ENCODE measurements at places on chromosomes 11 and 22.
A peak's percentile ranks its signal among the peaks of the same experiment; 100 is the strongest.

DNA sequence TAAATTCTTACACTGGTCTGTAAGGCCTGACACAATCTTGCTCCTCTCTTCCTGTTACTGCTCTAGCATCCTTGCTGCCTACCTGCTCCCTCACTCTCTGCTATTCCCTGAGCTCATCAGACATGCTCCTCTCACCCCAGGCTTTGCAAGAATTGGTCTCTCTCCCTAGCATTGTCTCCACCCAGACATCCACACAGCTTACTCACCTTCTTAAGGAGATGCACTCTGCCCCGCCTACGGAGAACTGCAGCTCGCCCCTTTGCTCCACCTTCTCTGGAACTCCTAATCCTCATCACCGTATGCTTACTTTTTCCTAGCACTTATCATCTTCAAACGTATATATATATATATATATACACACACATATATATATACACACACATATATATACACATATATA is 23.3 kb upstream of the TMPRSS5 start:
- DNase-seq: peak; percentile 1

DNA sequence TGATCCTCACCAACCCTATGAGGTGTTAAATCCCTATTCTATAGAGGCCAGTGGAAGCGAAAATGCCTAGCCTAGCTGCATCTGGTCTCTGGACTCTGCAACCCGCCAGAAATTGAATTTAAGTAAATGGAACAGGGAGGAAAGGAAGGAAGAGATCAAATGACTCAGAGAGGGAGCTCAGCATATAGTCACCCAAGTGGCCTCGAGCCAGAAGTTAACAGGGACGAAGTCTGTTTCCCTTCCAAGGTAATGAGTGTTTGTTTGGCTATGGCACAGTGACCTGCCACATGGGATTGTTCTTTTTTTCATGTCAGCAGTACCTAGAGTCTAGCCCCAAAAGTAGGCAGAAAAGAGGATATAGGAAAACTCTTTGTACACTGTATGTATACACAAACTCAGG is 66.3 kb downstream of the PAK1 start:
- peak; percentile 89 for DNase-seq

DNA sequence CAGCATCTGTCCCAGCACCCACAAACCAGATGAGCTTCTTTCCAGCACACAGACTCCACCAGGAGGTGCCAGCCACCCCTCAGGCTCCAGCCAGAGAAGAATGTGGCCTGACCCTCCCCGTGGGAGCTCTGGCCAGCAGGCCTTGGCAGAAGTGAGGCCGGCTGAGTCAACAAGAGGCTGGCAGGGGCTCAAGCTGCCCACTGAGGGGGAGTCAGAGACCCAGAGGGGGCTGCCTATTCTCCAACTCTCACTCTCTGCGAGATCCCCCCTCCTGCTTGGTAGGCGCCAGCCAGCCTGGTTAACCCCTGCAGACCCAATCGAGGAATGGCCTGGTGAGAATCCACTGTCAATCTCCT is 10.6 kb upstream of the CDC42EP1 start:
- DNase-seq: peak; percentile 89

- DNase-seq: peak; percentile 45
These were observed 56.1 kb downstream of the PRMT3 start for GRCh38 chr11:20443596-20443995.

GRCh38 chr11:88035271-88035670 is 140.0 kb downstream of the RAB38 start:
- DNase-seq: no peak

DNA sequence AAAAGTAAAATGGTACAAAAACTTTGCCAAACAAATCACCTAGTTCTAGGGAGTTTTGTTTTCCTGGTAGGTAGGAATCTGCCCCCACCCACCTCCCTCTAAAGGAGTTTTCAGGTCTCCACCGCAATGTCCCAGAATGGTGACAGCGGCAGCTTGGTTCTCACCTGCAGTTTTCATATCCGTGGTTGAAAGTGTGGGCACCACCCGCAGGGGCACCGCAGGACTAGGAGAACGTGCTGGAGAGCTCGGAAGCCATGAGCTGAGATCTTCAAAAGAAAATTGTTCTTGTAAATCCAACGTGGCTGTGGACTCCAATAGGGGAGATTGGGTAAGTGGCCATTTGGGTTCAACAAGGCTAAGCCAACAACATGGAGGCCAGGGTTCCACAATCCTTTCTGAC is 10.8 kb downstream of the NFRKB start:
- DNase-seq: no peak

DNA sequence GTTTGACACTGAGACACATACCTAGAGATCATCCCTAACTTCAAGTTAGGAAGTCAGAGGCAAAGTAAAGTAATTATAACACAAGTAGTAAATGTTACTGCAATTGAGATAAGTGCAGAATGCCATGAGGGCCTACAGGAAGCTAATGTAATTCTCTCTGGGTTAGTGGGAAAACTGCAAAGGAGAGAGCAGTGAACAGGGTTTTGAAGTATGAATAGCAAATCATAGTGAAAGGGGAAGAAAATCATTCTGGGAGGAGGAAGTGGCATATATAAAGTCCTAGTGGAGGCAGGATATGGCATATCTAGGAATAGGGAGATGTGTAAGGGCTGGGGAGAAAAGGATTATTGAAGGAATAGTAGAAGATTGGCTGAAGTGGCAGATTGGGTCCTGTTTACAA is 27.9 kb downstream of the RNF169 start:
- DNase-seq: no peak

GRCh38 chr11:20248121-20248772 is 88.0 kb upstream of the DBX1 start:
- DNase-seq: no peak

- no peak for DNase-seq
These were observed 33.6 kb upstream of the OR4B1 start for GRCh38 chr11:48182860-48183526.

- DNase-seq: no peak
These were observed 2.4 kb upstream of the SLC15A3 start for GRCh38 chr11:60954421-60954820.

DNA sequence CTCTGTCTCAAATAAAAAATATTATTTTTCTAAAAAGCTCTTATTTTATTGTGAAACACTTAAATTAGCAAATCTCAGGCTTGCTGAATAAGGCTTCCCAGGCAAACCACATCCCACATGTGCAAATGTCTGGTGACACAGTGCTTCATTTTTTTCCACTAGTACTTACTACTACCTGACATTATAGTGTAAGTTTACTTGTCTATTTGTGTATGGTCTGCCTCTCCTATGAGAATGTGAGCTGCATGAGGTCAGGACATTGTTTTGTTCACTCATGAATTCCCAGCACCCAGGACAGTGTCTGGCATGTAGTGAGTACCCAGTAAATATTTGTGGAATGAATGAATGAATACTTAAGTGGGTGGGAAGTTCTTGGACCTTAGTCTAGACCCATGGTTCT is 103.1 kb downstream of the PTPRJ start:
- DNase-seq: peak; percentile 8

GRCh38 chr11:110094298-110095285 is 1.4 kb downstream of the ZC3H12C start:
- no peak for DNase-seq

GRCh38 chr11:134843735-134844134 is 431.7 kb upstream of the B3GAT1 start:
- no peak for DNase-seq

DNA sequence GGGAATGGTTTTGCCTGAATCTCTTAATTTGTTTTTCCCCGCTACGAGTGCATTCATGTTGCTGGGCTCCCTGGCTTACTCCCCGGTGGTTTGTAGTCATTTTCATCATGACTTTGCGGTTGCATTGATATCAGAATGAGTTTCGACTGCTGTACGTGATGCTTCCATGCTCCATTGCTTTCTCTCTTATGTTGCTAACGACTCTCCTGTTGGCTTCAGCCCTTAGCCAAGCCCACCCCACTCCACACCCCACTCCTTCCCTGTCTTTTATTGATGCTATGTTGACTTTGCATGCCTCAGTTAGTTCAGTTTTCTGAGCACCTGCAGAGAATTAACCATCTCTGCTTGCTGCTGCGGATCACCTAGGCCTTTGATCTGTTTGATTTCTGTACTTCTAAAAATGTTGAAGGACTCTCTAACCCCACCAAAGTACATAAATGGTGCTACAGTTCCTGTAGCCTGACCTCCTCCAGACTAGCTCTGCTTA is 65.3 kb downstream of the ARFGAP2 start:
- DNase-seq: no peak

- no peak for DNase-seq
These were observed 53.1 kb downstream of the PACSIN2 start for GRCh38 chr22:42961810-42962209.
